Left cardiac atrium (tissue), 4 donors: ENCODE measurements at places on chromosomes 7 and 10. TPM values are rescaled to one million over a fixed set of nuclear protein-coding genes. Genes with fewer than 3 reads are reported as not detected.
A peak's percentile ranks its signal among the peaks of the same experiment; 100 is the strongest.

DNA sequence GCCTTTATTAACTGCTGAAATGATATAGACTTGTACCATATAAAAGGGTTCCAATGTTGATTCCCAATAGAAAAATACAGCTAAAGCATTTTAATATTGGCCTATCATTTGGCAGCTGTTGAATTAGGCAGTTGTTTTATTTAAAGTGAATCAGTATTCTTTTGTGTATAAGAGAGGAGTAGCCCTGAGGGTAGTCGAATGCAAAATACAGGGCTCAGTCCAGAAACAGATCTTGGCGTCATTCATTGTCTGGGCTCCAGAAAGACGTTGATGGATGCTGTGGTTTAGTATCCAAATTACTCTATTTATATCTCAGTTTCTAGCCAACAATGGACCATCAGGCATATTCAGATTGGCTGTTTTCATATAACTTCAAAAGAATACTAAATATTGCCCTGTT is 193.6 kb downstream of the VTI1A start:
- no peak for DNase-seq

SUN3 gene
- not detected for total RNA-seq

GRCh38 chr7:129462420-129462819 is 28.2 kb downstream of the STRIP2 start:
- DNase-seq, result no peak

DNA sequence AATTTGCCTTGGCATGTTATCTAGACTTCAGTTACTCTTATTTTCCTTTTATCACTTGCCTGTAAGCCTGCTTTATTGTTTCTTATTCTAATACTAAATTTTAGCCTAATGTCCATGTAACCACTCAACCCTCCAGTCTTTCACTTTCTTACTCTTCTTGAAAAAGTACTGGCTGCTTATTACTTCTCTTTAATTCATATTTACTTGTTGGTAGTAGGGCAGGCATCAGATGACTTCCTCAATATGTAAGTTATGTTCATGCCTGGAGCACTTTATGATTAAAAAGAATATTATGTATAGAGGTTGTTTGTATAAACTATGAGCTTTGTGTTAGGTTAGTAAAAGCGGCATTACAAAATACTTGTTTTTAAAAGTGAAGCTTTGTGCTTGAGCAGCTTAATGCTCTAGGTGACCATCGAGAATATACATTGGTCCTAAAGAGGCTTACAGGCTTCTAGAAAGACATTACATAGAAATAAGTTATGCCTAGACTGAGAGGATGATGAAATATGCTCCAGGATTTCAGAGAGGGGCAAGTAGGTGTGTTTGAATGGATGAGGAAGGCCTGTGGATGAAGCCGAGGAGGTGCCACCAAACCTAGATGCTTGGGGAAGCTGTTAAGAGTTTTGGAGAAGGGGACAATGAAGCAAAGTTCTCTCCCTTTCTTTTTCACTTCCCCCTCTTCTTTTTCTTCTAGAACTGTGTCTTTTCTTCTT is 207.1 kb upstream of the HDAC9 start:
- no peak for DNase-seq

- DNase-seq, result no peak
These were observed 303.0 kb upstream of the DKK1 start for GRCh38 chr10:52011118-52011517.

EPHA1 gene
- 0.71 TPM for total RNA-seq

DNA sequence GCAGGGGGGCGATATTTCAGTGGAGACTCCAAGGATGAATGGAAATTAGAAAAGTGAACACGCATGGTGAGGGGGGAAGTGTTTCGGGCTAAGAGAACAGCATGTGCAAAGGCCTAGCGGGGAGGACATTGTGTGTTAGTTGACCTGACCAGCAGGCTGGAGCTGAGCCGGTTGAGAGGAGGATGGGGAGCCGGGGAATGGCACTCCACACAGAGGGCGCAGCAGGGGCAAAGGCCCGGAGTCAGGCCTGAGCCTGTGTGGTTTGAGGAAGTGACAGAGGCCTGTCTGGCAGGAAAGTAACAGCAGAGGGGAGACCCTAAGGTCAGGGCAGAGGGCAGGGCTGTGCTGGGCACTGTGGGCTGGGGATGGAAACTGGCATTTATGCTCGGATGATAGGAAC is 83.2 kb upstream of the ZNF479 start:
- no peak for DNase-seq

GRCh38 chr7:38703093-38703492 is 71.9 kb upstream of the AMPH start:
- DNase-seq, result no peak

- peak; percentile 29 for DNase-seq
These were observed 322.8 kb upstream of the ANKRD30A start for GRCh38 chr10:36802490-36803153.

GHITM gene
- total RNA-seq, result 259 TPM

DNA sequence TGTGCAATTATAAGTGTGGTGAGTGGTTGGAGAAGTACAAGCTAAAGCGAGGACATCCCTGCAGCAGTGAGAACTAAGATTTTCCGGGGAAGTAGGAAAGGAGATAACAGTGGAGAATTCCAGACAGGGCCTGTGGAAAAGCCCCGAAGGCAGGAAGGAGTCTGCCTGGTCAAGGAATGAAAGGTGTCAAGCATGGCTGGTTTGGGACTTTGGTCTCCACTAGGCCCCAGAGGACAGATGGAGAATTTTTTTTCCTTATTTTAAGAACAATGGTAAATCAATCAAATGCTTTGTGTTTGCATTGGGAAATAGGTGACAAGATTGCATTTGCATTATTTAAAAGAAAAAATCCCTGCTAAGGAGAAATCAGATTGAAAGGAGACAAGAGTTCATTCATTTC is 3.2 kb upstream of the CEP55 start:
- no peak for DNase-seq

TRIL gene
- 6.0 TPM for total RNA-seq

C10orf105 gene
- 0.47 TPM for total RNA-seq

ST8SIA6 gene
- 3.6 TPM for total RNA-seq

NEUROG3 gene
- total RNA-seq, result 0.27 TPM

DNAAF5 gene
- 14.9 TPM for total RNA-seq

DNA sequence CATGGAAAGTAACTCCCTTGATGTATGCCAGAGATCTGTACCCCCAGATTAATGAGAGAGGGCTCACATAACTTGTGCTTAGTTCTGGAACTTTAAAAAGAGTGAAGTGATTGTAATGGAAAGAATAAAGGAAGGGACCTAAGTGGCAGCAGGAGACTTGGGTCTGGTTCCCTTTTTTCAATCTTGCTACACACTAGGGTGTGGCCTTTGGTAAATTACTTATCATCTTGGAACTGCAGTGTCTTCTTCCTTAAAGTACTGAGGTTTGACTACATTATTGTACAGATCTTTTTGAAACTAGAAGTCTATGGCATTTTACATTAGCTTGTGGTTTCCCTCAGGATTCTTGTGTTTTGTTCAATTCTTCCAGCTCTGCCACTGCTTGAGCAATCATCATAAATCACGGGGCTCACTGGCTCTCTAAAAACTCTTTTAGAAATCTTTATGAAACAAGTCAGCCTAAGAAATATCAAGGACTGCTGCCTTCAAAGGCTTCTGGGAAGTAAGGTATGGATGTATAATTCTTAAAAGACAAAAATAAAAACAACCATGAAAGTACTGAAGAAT is 22.5 kb upstream of the CHRM2 start:
- DNase-seq, result no peak

GRCh38 chr10:126561294-126561920 is 109.1 kb downstream of the C10orf90 start:
- no peak for DNase-seq

PON3 gene
- 0.99 TPM for total RNA-seq

DNA sequence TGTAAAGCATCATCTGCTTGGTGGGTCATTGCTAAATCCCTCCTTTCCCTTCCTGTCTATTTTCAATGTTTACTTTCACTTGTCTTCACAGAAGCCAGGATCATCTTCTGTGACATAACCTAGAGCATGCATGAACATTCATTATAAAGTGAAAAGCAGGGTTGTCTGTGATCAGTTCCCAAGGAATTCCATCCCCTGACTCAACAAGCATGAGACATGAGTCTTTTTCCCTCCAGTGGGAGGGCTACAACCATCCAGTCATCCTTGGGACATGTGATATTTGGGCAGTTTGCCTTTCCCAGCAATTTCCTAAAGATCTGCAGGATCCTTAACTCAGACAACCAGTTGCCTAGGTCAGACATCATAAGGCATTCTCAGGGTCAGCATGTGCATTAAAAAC is 166.3 kb upstream of the TMEM196 start:
- no peak for DNase-seq

GRCh38 chr7:131355917-131356777 is 28.5 kb downstream of the MKLN1 start:
- DNase-seq, result no peak

GRCh38 chr7:48637382-48637781 is 287.0 kb upstream of the CDC14C start:
- no peak for DNase-seq

DNA sequence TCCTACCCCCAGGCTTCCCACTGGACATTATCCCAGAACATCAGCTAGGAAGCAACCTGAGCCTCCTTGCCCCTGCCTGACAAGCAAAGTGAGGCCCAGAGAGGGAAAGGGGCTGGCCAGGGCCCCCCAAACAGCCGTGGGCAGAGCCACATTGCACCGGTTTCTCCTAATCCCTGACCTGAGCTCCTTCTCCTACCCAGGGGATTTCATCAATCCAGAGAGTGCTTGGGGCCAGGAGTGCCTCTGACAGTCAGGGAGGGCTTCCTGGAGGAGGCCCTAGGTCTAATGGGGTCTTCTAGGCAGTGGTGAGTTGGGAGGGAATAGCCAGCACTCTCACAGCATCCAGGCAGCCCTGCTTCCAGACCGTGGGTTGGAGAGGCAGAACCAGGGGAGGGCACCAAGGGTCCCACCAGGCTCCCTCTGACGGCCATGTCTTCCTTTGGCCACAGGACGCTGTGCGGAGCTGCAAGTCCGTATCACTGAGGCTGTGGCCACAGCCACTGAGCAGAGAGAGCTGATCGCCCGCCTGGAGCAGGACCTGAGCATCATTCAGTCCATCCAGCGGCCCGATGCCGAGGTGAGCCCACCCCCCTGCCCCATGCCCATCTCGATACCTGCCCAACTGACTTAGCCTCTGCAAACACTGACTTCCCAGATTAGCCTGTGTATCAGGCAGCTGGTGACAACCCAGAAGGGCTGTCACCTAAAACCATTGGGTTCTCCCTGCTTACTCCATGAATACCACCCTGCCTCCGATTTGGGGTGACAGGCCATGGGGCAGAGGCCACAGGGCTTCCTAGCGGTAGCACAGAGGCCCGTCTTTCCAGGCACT is 13.5 kb upstream of the SH2B2 start:
- no peak for DNase-seq

DNA sequence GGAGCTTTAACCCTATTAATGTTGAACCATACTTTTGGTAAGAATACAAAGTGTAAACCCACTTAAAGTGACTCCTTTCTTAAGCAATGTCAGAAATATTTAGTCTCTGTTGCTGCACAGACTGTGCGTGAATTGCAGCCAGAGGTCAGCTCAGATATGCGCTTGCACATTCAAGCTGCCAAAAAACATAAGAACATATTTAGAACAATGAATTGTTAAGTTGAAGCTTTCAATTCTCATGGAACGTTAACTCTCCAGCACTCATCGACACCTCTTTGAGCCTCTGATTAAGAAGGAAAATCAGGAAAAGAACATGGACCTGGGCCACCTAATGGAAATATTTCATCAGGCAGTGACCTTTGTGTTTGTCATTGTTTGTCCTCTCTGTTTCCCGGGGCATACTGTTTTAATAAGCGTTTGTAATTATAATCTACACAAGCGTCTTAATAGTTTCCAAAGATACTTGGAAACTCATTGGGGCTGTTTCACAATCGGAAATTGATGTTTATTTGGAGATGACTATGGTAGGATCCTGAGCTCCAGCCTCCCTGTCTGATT is 193.0 kb upstream of the CELF2 start:
- DNase-seq, result peak; percentile 74

DNA sequence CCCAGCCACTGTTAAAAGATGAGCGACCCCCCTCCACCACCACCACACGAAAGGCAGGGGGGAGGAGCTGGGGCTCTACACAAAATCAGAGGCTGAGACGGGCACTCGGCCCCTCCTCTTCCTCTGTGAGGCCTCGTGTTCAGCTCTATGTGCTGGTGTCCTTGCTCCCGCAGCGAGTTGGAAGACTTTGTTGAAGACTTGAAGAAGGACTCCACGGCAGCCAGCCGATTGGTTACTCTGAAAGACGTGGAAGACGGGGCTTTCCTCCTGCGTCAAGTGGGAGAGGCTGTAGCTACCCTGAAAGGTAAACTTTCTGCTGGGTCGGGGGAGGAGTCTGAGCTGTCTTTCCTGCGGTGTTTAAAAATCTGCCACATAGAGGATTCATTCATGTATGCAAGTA is 203.7 kb downstream of the ARHGAP21 start:
- DNase-seq, result no peak

DNA sequence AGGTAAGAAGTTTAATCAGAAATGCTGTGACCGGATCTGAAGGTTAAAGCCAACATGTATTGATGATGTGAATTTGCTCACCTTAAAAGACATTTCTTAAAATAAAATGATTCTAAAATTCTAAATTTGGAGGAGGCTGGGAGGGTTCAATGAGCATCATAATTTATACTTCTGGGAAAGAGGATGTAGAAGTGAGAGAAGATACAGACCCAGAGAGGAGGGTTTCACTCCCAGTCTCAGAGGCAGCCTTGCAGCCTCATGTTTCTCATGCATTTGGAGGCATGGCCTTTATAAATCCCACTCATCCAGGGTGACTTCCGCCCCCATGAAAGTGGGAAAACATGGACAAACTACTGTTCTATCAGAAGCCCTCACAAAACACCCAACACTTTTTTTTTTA is 305.6 kb upstream of the PITRM1 start:
- no peak for DNase-seq

- no peak for DNase-seq
These were observed 72.2 kb upstream of the SHH start for GRCh38 chr7:155884225-155885166.

WEE2 gene
- total RNA-seq, result not detected

DNA sequence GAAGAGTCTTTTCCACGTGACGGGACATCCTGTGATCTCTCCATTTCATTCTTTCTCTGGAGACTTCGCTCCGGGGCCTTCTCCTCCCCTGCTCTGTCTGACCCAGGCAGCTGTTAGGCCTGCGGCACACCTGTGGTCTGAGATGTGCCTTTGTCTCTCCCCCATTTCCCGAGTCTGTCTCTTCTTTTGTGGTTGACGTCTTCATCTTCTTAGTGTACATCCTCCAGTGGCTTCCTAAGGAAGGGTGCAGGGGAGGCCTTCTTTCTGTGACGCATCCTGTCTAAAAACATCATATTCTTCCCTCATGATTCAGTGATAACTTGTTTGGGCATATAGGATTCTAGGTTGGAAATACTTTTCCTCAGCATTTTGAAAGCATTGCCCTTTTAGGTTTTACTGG is 17.2 kb upstream of the ATP6V0E2 start:
- no peak for DNase-seq
